ENCODE measurements at places on chromosomes 4 and X.

- DNase-seq = no peak
These were observed 77.6 kb upstream of the PCDH18 start for GRCh38 chr4:137609718-137610430.

GRCh38 chr4:5004496-5004895 lies 14.8 kb downstream of the CYTL1 start:
- no peak for DNase-seq

- no peak for DNase-seq
These were observed 202.6 kb downstream of the RBM46 start for GRCh38 chr4:154983714-154984113.

DNA sequence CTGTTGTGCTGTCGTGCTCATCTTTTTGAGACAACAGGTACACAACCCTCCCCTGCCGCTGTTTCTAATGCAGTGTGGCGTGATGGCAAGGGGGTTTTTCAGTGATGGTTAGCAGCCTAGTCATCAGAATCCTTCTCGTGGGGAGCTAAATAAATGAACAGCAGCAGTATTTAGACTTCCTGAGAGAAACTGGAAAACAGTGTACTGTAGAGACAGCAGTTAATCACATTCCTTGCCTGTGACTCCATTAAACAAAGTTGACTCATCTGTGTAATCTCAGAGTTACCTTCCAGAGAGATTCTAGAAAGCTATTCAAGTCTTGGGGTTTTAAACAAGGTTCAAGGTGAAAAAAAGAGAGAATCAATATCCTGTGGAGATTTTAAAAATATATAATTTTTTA lies 1753.2 kb upstream of the PCDH7 start:
- no peak for DNase-seq

GRCh38 chrX:24025741-24026403 lies 1.1 kb downstream of the KLHL15 start:
- no peak for DNase-seq

GRCh38 chrX:85922821-85923220 lies 124.5 kb downstream of the CHM start:
- no peak for DNase-seq

- no peak for DNase-seq
These were observed 3.7 kb upstream of the RHOH start for GRCh38 chr4:40193016-40193571.

DNA sequence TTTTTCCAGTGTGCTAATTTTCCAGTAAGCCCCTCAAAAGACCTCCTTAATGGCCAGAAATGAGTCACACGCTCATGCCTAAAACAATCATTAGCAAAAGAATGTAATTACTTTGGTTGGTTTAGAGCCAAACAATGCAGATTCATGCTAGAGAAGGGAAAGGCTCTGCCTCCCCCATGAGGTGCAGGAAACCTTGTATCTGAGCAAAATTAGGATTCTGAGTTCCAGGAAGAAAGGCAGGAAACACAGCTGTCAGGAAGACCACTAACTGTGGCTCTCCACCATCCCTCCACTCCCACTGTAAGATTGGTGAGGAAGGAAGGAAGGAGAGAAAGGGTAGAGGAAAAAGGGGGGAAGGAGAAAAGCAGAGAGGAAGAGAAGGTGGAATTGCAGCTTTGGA lies 104.9 kb upstream of the DHX15 start:
- DNase-seq = no peak

- peak; percentile 7 for DNase-seq
These were observed 195.2 kb upstream of the ANXA10 start for GRCh38 chr4:167897116-167897515.

- DNase-seq = peak; percentile 66
These were observed 512 bp upstream of the TMEM131L start for GRCh38 chr4:153465615-153466080.

DNA sequence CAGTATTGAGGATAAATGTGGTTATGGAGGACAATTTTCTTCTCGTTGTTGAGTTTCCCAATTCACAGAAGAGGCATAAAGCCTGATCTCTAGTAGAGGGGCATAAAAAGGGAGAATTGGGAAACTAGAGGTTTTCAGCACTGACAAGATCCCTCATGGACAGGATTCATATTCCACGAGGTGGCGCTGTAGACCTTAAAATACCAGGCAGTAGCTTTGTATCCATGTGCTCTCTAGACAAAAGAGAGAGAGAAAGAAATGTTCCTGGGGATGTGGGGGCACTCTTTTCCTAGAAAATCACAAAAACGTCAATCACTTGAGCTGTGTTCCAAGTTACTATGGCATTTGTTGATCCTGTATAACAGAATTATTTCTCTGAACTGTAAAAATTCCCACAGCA lies 128.3 kb downstream of the MAGEE1 start:
- DNase-seq = peak; percentile 26

DNA sequence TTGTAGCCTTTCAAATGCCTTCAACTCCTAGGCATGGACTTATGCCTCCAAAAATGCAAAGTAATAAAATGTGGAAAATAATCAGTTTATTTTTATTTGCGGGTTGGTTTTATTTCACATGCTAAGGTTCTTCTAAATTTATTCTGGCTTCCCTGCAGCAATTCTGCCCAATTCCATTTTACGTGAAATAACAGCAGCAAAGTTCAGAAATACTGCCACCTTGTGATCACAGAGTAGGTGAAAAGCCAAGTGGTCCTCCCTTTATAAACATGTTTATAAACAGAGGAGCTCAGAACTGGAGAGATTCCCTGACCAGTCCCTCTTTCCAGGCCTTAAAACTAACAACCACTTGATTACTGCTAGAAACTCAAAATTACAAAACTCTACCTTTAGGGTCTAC lies 14.7 kb upstream of the DCHS2 start:
- no peak for DNase-seq

GRCh38 chr4:47945930-47946726 lies 31.7 kb upstream of the NFXL1 start:
- peak; percentile 25 for DNase-seq

DNA sequence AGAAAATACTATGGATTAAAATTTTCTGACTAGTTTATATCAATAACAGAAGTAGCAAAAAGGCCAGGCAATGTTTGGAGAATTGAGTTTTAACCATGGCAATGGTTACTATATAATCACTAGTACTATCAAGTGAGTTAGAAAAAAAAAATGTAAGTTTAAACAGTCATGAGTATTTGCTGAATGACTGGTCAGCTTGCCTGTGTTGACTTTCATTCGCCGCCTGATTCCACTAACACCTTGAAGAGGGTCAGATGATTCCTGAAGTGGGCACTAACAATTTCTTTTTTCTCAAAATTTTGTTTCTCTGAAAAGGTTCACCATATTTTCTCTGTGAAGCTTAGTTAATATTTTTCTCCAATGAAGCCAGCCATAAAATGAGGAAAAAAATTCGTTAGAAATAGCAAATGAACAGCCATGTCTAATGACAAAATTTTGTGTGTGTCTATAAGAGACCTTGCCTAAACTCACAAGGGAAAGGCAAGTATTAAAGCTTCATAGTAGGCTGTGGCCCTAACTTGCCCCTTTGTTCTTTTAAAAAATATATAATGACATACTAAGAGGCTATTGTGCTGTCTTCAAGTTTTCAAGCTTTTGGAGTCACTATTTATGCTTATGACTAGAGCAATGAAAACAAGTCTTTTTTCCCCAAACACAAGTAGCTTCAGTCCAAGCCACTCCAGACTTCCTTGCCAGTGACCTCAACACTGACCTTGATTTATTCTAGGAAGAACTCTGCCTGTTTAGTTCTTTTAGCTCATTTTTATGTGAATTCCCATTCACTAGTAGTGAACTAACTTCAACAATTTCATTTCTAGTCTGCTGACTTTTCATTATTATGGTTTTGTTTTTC lies 18.4 kb upstream of the FHDC1 start:
- no peak for DNase-seq

- peak; percentile 70 for DNase-seq
These were observed 6.8 kb upstream of the TCEANC start for GRCh38 chrX:13646154-13646549.

GRCh38 chr4:115323106-115323707 lies 209.8 kb upstream of the NDST4 start:
- no peak for DNase-seq

DNA sequence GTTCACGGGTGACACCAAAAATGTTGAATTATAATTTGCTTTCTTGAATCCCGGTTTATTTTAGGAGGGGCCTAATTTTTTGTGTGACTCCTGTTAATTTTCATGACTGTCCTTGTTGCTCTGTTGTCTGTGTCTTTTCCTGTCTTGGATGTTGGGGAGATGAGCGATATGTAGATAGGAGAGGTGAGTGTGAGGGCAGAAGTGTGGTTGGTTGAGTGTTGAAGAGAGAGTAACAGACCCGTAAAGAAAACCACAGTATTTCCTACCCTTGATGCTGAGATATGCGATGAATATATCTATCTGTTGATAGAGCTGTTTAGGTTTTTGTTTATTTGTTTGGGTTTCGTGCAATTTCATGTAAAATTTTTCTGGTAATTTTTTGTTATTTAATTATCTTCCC lies 70.5 kb downstream of the CPE start:
- no peak for DNase-seq

DNA sequence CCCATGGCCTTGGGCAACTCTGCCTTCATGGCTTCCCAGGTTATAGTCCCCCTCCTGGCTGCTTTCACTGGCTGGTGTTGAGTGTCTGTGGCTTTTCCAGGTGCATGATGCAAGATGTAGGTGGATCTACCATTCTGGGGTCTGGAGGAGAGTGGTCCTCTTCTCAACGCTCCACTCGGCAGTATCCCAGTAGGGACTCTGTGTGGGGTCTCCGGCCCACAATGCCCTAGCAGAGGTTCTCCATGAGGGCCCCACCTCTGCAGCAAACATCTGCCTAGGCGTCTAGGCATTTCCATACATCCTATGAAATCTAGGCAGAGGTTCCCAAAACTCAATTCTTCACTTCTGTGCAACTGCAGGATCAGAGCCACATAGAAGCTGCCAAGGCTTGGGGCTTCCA lies 763.4 kb upstream of the EPHA5 start:
- DNase-seq = no peak

DNA sequence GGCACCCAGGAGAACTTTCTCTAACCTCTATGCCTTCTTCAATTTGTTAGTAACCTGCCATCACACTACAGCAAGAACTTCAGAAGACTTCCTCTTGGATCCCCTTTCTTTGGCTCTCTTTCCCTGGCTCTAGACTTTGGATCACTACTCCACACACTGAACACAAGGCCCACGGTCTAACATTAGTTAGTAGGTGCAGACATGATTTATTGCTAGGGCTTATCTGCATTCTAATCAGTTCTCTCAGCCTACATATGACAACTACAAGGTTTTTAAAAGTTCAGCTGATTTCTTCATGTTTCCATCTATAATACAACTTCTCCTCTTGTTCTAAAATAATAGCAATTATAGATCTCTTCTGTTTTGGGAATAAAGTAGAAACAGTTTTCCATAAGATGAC lies 209.1 kb upstream of the ANXA10 start:
- no peak for DNase-seq
